ENCODE measurements at places on chromosomes 2 and 18.

DNA sequence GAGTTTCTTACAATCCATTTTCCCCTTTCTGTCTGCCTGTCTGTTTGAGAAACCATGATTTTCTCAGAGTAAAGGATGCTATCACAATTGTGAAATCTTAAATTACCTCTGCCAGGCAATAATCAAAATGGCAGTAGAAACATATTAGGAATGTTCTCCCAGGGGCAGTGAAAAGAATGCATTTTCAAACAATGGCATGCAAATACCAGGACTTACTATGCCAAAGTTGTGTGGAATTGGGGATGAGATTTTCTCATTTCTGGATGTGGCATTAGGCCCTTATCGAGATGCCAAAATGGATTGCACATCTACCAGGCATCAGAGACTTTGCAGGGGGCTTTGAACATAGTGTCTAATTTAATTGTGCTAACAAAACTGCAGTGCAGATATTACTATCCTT is 821.4 kb downstream of the RNF144A start:
- no peak for DNase-seq

DNA sequence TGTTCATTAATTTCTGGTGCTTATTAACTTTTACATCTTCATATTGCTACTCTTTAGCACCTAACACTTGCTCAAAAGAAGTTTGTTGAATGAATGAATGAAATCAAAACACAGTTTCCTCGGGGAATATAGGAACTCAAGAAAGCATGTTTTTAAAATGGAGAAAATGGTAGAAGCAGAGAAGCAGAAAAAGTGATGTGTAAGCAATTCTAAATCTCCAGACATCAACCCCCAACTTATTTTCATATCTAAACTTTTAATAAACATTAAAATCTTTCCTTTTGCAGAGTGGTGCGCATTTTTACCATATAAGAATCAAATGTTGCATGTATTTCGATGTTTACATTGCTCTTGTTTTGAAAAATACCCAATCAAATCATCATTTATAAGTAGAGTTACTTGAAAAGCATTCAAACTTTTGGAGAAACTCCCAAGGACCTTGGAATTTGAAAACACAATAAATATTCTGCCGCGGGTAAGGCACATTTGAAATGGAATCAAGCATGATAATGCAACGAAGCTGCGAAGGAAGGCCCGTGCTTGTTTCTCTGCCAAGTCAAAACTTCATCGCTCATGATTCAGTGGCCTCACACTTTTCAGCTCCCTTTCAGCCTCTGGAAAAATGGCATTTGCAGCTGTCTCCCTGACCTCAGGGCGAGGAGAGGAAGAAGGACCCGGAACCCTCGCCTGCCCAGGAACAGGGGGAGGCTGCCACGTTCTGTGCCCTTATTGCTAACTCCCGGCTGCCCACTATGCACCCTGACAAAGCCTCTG is 26.7 kb upstream of the SMIM21 start:
- no peak for DNase-seq

GRCh38 chr2:192657362-192657761 is 462.6 kb upstream of the TMEFF2 start:
- no peak for DNase-seq

- DNase-seq, result no peak
Measured at GRCh38 chr2:163626639-163627109, 109.1 kb downstream of the FIGN start.

Measured in activated CD8-positive, alpha-beta memory T cell treated with anti-CD3 and anti-CD28 coated beads, Interleukin-2, amount 50 U/mL, for 4 hours (primary cell).